ENCODE measurements at places on chromosomes 6 and 20.

DNA sequence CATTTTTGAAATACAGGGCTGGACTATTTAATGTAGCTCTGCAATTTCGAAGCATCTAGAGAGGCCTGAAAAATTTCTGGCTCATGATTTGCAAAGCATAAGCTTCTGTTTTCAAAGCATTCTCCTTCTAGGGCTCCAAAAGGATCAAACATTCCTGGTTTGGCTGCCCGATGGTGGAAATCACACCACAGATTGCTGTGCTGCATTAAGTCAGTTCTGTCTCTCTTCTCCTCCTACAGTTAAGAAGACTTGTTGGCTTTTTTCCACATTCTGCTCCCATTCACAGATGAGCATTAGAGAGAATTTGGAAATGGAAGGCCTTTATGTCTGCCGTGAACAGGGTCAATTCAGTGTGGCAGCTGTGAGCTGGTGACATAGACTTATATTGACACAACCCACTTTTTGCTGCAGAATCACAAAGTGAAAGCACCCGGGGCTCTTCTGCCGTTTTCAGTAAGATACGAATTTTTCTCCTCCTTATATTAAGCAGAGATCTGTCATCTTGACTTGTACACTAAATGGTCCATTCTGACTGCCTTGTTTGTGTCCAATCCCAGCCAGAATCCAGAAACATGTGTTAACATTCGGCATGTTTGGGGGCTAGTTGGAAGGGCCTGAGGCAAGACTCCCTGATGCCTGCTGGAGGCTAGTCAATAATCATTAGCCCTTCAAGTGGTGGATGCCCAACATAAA lies 330.8 kb upstream of the DEFB112 start:
- no peak for DNase-seq

DNA sequence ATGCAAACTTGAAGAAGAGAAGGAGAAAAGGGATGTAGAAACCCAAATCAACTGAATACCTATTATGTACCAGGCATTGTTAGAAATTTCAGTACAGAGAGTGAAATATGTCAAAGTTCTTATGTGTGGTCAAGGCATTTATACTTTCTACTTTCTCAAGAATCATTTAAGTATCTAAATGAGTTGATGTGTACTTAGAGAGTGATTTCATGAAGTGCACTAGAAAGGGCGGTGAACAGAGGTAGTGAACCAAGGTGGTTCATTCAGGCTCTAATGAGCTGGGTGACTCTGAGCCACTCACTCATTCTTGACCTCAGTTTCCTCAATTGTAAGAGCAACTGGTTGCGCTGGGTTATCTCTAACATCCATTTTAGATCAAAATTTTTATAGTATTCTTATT lies 3.3 kb downstream of the PDE7B start:
- no peak for DNase-seq

DNA sequence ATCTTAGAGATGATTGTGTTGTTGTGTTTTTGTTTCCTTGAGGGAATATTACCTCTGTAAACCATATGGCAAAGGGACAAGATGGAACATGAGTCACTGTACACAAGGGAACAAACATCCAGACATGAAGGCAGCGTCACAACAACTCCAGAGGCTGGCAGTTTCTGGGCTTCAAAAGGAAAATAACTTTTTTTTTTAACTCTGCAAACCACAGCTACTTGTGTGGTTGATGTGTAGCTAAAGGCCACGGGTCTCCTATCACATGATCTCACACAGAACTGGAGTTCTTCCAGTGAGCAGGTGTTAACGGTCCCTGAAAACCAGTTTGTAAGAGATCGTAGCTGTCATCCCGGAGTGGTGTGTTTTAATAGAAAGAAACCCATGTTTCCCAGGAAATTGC lies 33.2 kb upstream of the HBS1L start:
- peak; percentile 48 for DNase-seq

DNA sequence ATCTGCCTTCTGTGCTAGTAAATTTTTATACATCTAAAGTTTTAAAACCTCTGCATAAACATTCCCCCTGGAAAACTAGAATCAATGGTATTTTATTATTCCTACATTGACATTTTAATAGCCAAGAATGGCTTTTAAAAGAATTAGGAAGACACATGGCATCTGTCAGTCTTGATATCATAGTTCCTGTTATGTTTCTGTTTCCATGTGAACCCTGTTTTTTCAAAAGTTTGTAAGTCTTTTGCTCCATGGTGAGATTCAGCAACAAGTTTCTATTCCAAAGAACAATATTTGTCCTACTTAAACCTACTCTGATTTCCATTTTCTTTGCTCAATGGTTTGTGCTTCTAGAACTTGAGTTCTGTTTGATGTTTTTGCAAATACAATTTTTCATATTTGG lies 95.2 kb downstream of the PLEKHG1 start:
- no peak for DNase-seq

Data from kidney tubule cell (primary cell).